Cerebellar nuclear complex (tissue), 1 donor: ENCODE measurements at places on chromosomes 16 and 17.

GRCh38 chr17:45951941-45952340 lies 47.1 kb upstream of the STH start:
- DNase-seq, result no peak

DNA sequence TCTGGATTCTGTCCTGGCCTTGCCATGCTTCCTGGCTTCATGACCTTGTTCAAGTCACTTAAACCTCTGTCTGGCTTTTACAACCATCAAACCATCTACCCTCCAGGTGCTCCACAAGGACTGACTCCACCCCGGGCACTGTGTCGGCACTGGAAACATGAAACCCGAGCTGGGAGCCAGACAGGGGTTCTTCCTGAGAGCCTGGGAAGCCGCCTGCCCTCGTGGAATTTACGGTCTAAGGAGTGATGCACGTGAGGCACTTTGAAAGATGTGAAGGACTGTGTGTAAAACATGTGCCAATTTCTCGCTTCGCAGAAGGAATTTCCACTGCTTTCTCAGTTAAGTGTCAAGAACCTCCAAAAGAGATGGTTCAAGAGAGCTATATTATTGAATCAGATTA lies 11.6 kb downstream of the CDK5R1 start:
- no peak for DNase-seq

- no peak for DNase-seq
These were observed 132.6 kb downstream of the PARN start for GRCh38 chr16:14497245-14498082.

- DNase-seq, result no peak
These were observed 662.0 kb downstream of the CDH11 start for GRCh38 chr16:64459821-64460220.
